Thoracic aorta (tissue), 2 donors: ENCODE measurements at places on chromosomes 16 and 17.
A peak's percentile ranks its signal among the peaks of the same experiment; 100 is the strongest.

GRCh38 chr16:23905027-23905426 is 69.2 kb downstream of the PRKCB start:
- DNase-seq, result no peak

DNA sequence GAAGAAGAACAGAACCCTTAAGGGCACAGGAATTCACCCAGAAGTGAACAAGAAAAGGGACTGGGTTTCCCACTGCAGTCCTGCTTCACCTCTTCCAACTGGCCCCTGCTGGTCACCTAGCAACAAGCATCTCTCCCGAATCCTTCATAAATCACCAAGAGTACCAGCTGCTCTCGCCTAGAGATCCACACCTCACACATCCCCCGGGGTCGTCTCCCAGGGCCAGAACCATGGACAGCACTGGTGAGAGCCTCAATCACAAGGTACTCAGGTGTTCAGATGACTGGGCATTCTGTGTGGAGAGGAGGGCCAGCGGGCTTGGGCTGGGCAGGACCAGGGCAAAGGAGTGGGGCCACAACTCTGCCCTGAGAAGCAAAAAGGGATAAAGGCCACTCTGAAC is 65.9 kb downstream of the CCT6B start:
- DNase-seq, result no peak

GRCh38 chr16:21626659-21627277 is 25.6 kb downstream of the IGSF6 start:
- DNase-seq, result no peak

GRCh38 chr16:57894390-57895080 is 76.4 kb downstream of the CNGB1 start:
- DNase-seq, result no peak

- DNase-seq, result no peak
Measured at GRCh38 chr17:59266745-59267144, 46.4 kb downstream of the GDPD1 start.

GRCh38 chr17:62999736-63000135 is 33.7 kb downstream of the TANC2 start:
- no peak for DNase-seq

DNA sequence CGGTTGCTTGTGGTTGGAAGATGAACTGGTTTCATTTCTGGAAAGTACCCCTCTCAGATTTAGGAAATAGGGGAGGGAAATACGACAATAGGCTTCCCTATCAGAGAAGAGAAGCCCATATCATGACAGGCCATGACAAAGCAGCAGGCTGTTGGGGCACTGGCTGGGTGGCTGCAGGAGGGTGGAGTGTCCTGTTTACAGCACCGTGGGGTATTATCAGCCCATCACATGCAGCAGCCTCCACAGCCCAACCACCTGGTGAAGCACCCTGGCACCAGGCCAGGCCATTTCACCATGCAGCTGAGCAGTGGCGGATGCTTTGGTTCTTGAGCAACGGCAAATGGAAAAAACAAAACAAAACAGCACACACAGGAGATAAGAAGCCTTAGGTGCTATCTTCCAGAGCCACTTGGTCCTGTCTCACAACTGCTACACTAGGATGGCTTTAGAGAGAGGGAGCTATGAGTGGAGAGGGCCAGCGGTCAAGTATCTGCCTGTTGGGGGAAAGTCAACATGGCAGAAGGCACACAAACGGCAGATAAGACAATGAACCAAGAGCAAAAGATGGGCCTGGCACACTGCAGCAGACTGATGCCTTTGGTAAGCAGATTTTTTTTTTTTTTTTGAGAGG is 24.2 kb downstream of the FAM117A start:
- DNase-seq, result peak; percentile 26

GRCh38 chr17:61401389-61402072 is 1.9 kb downstream of the TBX2 start:
- no peak for DNase-seq

GRCh38 chr17:66548158-66548557 is 245.7 kb downstream of the PRKCA start:
- DNase-seq, result no peak

DNA sequence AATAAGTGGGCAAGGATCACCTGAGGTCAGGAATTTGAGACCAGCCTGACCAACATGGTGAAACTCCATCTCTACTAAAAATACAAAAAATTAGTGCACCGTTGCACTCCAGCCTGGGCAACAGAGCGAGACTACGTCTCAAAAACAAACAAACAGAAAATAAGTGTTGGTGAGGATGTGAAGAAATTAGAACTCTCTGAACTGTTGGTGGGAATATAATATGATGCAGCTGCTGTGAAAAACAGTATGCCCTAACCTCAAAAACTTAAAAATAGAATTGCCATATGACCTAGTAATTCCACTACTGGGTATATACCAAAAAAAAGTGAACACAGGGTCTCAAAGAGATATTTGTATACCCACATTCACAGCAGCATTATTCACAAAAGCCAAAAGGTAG is 26.1 kb downstream of the GLG1 start:
- DNase-seq, result no peak

GRCh38 chr16:70706948-70707465 is 21.2 kb upstream of the MTSS2 start:
- no peak for DNase-seq

DNA sequence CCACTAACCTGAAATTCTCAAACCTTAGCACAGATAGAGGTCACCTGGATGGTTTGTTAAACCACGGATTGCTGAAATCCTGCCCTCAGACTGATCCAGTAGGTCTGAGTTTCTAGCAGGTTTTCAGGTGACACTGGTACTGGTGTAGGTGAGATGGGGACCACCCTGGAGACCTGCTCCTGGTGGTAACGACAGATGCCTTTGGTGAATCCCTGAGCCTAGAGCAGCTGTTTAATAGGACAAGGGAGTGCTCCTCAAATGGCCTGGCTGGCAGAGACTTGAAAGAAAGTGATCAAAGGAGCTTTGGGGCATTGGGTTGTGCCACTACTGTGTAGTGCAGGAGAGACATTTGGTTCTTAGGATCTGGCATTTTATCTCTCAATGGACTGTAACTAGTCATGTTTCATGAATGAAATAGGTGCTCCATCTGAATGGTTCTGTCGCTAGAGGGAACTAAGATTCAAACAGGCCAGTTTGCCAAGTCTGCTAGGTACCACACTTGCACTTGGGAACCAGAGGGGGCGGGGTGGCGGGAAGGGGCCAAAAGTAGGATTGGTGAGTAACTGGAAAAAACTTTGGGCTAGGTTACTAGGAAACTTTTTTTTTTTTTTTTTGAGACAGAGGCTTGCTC is 2.9 kb upstream of the IFI35 start:
- DNase-seq, result no peak
